Stimulated activated CD4-positive, alpha-beta T cell treated with anti-CD3 and anti-CD28 coated beads, Interleukin-12 subunit alpha, Interleukin-12 subunit beta, amount 100 ng/mL, for 4 hours (primary cell): ENCODE measurements at places on chromosomes 6 and 20.

GRCh38 chr6:43666196-43666920 is 21.2 kb downstream of the MRPS18A start:
- no peak for DNase-seq

GRCh38 chr6:15260099-15260821 is 14.4 kb downstream of the JARID2 start:
- no peak for DNase-seq

- DNase-seq, result no peak
Observed at GRCh38 chr6:158559338-158559894, 475 bp upstream of the TMEM181 start.

GRCh38 chr20:25017257-25017803 is 24.8 kb upstream of the APMAP start:
- DNase-seq, result no peak

- no peak for DNase-seq
Observed at GRCh38 chr6:106609699-106610098, 19.6 kb downstream of the RTN4IP1 start.

GRCh38 chr6:71040043-71040442 is 83.2 kb upstream of the B3GAT2 start:
- no peak for DNase-seq

DNA sequence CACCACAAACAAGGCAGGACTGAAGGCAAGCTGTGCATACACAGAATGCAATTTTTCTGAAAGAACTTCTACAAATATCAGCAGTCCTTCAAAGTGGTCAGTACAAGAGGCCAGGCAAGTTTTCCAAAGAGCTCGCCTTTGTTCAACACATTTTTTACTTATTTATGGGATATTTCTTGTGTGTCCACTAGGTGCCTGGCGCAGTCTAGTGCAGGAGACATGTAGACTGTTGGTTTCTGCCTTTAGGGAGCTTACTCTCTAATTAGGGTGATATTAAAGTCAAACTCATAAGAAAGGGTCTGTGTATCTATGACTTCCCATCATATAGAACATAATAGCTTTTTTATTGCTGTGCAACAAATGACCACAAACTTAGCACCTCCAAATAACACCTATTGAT is 21.2 kb upstream of the VEGFA start:
- DNase-seq, result no peak

DNA sequence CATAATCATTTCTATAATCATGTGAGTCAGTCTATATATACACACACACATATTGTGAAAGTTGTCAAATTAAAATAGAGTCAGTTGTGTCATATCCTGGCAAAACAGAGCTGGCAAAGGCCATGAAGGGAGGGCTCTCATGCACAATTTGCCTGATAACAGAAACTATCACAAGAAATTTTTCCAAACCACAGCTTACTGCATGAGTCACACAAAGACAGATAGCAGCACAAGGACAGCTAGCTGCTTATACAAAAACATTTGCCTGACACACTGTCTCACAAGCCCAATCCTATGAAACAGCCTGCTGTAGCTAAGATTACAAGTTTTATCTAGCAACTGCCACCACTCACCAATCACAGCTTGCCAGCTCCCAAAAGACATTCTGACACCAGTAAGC is 848.5 kb upstream of the MAN1A1 start:
- no peak for DNase-seq

- no peak for DNase-seq
Observed at GRCh38 chr20:17161673-17162481, 65.0 kb upstream of the PCSK2 start.

DNA sequence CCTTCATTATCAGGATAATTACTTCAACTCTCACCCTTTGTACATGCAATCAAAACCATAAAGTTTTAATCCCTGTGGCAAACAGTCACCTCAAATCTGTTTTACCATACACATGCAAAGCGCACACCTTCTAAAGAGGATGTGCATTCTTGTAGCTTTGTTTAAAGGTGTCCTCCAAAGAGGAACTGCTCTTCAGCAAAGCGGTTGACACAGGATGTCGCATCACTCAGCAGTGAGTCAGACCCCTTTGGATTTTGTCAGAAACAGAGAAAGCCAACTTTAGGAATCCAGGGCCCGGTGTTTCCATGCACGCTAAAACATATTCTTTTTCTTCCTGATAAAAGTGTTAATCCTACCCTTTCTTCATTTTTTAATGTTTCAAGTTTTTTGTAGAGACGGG is 268.3 kb upstream of the ARID1B start:
- no peak for DNase-seq

- DNase-seq, result no peak
Observed at GRCh38 chr20:53074811-53075314, 102.7 kb downstream of the TSHZ2 start.

DNA sequence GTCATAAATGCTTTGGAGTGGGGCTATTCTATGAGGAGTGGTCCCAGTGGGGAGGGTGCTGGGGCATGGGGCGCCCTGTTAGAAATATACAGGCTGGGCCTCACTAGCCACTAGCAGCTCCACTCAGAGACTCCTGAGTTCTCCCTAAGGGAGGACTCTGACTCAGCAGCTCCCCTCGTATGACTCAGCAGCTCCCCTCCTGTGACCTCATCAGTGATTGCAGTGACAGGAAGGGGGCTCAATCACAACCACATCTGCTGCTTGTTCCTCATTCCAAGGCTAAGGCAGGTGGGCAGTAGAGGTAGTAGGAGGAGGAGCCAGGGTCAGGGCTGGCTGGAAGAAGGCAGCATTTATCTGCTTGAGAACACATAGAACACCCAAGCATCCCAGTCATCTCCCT is 73.7 kb downstream of the PRND start:
- DNase-seq, result no peak

DNA sequence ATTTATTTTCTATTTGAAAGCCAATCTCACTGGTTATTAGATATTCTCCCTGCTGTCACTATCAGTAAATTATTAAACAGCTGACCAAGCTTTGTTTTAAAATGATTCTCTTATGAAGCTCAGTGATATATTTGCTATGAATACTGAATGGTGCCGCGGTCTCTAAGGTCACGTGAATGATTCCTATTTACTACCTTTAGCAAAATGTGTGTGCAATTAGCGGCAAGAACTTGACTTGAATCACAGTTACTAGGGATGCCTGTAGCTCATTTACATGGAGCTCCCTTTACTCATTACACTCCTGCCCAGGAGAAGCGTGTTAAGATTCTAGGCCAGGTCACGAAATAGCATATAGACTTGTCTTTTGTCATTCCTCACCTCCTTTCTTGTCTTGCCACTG is 12.4 kb upstream of the PTPRT start:
- DNase-seq, result no peak

- no peak for DNase-seq
Observed at GRCh38 chr6:81373414-81373813, 379.1 kb downstream of the TENT5A start.

GRCh38 chr20:3563548-3564177 is 92.8 kb downstream of the ATRN start:
- DNase-seq, result no peak

DNA sequence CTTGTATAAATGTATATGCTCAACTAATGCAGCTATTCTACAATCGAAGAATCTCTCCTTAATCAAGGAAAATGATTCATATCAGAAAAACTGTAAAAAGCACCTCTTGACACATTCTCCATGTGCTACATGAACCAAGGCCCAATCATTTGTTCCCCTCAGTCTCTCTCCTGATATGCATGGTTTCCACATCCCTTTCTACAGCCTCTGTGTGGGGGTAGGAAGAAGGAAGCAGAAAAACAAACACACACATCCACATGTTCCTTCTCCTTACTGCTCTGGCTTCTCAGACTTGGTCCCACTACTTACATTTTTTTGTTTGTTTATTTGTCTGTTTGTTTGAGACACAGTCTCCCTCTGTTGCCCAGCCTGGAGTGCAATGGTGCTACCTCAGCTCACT is 510.5 kb downstream of the PRKN start:
- DNase-seq, result no peak
